ENCODE measurements at places on chromosomes 6 and 20.
A peak's percentile ranks its signal among the peaks of the same experiment; 100 is the strongest.

DNA sequence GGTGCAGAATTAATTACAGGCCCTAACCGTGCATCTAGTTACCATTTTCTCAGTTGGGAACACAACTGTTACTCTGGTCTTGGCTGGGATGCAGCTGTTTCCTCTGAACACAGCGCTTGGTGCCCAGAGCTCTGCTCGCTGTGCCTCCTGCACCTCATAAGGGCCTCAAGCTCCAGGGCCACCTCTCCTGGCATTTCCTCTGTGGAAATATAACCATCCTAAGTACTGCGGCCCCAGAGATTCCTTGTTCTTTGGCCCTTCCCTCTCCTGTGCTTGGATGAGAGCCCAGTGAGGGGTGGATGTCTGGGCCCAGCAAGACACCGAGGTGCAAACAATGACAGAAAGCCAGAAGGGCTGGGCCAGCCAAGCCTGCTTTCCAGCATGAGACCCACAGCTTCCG, 169.9 kb upstream of the CST7 start:
- no peak for DNase-seq

- DNase-seq = no peak
Measured at GRCh38 chr6:149150801-149151398, 166.6 kb upstream of the TAB2 start.

GRCh38 chr6:144582939-144583613, 297.9 kb downstream of the UTRN start:
- DNase-seq = peak; percentile 6

DNA sequence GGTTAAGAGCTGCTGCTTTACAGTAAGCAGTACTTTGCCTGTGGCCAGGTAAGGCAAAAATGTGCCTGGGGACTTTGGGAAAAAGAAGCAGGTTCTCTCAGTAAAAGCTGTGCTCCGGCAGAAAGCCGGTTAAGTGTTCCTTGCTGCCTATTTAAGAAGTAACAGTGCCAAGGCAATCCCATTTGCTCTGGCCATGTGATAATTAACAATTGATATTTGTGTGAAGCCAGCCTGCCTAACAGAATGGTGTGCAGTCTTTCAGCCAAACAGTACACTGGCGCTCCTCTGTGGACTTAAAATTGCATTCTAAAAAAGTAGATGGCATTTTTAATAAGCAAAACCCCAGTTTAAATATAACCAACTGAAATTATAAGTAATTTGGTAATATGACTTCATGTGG, 430.3 kb downstream of the PLCB1 start:
- DNase-seq = no peak

DNA sequence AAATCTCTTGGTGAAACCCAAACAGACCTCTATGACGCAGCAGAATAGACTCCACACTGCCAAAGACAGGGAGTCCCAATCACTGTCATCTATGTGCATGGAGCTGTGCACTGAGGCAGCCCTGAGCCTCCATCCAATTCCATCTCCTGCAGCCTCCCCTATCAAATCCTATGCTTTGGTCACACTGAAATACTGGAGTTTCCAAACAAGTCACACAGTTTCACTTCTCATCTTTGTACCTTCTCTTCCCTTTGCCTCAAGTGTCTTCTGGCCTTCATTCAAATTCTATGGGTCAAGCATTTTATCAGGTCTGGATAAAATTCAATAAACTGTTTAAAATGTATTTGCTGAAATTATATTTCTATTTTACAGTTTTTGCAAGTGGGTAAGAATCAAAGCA, 38.5 kb downstream of the FBXL4 start:
- no peak for DNase-seq

- no peak for DNase-seq
Measured at GRCh38 chr20:50645253-50646068, 45.9 kb downstream of the RIPOR3 start.

DNA sequence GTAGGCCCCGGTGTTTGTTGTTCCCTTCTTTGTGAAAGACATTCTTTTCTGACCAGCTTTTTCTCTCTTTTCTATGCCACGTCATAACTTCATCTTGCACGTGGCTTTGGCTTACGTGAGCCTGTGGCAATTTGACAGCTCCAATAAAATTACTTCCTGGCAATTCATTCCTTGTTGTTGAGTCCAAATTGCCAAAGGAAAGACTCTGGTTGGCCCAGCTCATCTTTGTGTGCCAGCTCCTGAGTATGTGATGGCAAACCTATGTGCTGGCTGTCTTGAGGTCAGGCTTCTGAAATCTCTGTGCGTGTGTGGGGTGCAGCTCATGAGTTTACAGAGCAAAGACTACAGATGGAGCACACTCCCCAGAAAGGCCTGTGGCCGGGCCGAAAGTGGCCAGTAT, 272.5 kb upstream of the SGK1 start:
- no peak for DNase-seq

GRCh38 chr6:109260126-109260525, 122.1 kb downstream of the CD164 start:
- no peak for DNase-seq

- no peak for DNase-seq
Measured at GRCh38 chr6:157479464-157480303, 98.7 kb downstream of the ZDHHC14 start.

DNA sequence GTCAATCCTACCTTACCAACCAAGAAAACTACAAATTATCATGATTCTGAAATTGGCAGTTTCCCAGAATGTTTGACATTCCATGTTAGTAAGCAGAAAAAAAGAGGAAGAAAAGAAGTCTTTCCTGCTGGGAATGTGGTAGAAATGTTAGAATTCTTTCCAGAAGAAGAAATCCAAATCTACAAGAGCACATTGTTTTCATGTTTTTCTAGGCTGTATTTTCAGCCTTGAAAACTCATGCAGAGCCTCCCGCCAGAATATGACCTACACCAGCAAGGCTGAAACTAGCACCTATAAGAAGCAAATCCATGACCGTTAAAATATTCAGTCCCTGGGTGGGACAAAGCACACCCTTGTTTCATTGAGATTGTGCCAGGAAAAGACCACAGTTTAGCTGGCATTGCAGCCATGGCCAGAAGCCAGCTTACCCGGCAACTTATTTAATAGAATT, 259.4 kb downstream of the GJA1 start:
- no peak for DNase-seq

GRCh38 chr20:10218536-10219451, at the start of gene SNAP25:
TSS of gene SNAP25 (plus strand) at chr20:10218830. CDS start at chr20:10275492, 56,662 bp downstream.
- no peak for DNase-seq

DNA sequence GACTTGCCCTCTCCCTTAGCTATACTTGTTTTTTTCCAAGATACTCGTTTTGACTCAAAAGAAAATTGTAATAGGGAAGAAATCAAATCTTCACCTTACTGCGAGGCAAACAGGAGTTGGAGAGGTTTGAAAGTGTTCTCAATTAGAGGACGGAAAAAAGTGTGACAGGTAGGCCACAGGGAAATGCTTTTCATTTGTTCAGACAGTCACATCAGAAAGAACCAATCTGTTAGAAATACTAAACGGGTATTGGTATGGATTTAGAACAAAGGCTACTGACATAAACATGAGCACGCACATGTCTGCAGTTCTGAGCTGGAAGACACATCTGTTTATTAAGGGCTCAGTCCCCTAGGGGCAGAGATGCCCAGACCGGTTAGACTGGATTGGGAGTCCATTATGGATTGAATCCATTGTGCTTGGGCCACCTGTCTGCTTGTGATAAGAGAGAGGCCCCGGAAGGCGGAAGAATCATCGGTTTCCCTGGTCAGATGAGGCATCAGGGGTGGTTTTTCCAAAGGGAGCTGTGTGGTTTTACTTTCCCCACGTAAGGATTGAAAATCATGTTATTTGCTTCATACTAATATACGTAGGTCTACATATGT, 220.9 kb upstream of the MYLIP start:
- DNase-seq = no peak

GRCh38 chr20:17972121-17972520, 3.3 kb downstream of the MGME1 start:
- DNase-seq = no peak
